ENCODE measurements at places on chromosomes 1 and 21.

DNA sequence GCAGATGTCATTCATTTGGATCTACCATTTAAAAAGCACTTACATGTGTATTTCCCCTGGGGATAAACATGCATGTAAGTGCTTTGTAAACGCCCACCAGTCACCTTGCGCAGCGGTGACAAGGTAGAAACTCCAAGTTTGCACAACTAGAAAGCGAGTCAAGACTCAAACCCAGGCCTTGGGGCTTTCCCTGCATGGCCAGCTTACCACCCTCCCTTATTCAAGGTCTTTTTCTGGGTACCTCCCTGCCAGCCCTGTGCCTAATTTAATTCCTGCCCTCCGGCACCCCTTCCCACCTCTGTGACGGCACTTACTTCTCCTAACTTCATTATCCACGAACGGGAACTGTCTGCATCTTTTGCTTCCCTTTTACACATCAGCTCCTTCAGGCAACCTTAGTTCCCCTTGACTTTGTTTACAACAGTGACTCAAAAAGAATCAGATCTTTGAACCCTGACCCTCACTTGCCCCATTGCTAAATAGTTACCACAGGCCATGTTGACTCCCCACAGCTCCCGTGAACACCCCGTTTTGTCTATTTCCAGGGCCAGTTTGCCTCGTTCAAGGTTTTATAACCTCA is 138.3 kb upstream of the ETS2 start:
- no peak for DNase-seq

DNA sequence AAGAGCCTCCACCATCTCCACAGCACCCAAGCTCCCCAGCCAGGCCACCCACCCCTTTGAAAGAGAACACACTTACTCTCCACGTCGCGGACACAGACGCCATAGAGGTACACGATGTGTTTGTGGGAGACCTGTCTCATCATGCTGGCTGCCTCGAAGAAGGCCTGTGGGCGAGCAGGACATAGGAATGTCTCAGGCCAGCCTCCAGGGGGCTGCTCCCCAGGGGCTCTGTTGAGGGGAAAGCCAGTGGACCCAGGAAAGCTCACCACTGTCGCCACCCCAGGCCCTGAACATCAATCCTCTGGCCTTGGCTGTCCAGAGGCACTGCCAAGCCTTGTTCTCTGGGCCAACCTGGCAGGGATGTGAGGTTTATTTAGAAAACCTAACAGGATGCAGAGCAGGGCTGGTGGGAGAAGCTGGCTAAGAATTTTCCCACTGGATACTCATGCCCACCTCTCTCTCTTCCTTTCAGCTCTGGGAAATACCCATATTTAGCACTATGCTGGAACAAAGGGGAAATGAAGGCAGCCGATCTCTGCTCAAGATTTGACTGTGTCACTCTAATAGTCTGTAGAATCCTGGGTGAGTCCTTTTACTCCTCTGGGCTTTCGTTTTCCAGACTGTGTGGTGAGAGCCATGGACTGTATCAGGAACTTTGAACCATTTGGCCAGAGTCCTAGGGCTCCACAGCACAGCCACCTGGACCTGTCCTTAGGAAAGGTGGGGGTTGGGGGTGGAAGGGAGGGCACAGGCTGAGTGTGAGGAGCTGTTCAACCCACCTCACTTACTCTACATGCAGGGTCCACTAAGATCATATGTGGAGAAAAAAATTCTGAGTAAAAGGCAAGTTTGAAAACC is 101.9 kb downstream of the RAVER2 start:
- DNase-seq = no peak

GRCh38 chr1:197042676-197043341 is 24.3 kb downstream of the F13B start:
- no peak for DNase-seq

DNA sequence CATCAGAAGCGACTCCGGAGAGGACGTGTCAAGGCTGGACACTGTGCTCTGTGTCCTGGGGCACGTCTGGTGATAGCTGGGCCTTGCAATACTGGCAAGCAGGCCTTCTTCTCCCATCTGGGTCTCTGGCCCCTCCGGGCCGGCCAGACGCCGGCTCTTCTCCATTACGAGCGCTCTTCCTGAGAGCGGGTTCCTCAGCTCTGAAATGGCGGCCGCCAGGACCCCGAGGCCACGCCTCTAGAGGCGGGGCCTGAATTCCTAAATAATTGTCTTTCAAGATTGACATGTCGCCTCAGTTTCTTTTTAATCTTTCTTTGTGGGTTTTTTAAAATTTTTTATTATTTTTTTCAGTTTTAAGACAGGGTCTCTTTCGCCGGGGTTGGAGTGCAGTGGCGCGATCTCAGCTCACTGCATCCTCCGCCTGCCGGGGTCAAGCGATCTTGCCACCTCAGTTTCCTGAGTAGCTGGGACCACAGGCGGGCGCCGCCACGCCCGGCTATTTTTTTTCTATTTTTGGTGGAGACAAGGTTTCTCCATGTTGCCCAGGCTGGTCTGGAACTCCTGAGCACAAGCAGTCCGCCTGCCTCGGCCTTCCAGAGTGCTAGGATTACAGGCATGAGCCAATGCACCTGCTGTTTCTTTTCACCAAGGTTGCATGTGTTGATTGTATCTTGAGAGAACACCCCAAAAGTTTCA is 9.2 kb downstream of the RNF2 start:
- DNase-seq = no peak

DNA sequence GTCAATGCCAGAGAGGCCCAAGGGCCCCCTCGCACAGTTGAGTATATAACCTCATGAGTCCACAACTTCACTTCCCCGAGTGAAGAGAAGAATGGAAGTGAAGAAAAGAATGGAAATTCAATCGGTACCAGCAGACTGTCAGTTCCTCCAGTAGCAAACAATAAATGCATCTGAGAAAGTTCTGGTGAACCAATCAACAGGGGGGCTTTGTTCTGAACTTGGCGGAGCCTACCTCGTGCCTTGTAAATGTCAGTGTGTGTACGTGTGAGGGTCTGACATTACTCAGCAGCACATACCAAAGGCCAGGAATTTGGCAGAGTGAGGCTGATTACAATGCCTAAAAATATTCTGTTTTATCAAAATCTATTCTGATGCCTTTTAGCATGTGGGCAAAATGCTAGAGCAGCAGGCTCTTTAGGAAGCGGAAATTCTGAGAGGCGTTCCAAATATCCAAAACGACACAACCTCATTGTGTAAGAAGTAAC is 238.5 kb downstream of the LTN1 start:
- DNase-seq = no peak

DNA sequence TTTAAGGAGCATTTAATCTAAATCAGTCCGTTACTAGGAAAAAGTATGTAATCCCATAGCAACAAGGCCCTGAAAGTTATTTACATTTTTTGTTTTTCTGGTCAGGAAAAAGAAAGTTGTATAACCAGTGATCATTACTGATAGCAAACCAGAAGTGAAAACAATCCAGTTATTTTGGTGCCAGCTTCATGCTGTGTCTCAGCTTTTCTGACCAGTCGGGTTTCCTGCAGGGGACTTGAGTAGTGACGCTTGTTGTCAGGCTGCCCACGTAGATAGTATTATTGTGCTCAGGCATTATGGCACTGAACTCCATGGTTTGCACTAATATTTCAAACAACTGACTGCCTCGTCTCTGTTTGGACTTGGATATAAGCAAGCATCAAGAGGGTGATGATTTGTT is 55.2 kb downstream of the SASS6 start:
- no peak for DNase-seq

DNA sequence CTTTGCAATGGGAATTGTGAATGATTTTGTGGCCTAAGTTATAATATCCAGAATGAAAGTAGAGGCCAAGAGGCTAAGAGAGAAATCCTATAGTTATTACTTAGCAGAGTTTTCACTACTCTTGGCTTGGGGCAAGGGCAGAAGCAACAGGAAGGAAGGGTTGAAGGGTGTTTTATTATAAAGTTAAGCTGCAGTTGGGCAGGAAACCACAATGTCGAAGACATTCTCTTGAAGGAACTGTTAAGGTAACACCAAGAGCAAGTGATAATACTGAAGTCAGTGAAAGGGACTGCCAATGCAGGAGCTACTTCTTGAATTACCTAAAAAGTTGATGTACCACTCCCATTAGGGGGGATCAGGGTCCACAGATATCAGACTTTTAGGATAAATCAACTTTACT is 8.3 kb downstream of the XCL2 start:
- DNase-seq = no peak

DNA sequence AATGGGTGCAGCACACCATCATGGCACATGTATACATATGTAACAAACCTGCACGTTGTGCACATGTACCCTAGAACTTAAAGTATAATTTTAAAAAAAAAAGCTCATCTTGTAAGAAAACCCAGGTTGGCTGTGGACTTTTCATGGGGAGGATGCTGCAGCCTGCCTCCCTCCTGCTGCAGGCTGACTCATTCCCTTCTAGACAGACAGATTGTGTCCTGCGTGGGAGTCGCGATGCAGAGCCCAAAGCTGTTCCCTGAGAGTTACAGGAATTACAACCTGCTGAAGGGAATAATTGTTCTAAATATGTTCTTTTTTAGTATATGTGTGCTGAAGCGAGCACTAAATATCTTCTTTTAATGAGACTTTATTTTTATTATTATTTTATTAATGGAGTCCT is 93.2 kb downstream of the TBX19 start:
- no peak for DNase-seq

- peak; percentile 7 for DNase-seq
Observed at GRCh38 chr1:199301472-199302217, 662.8 kb downstream of the PTPRC start.

- no peak for DNase-seq
Observed at GRCh38 chr1:181181792-181182585, 93.5 kb downstream of the IER5 start.

GRCh38 chr1:116854716-116855115 is 55.0 kb upstream of the PTGFRN start:
- DNase-seq = no peak

GRCh38 chr1:233998891-233999290 is 94.4 kb downstream of the SLC35F3 start:
- DNase-seq = no peak

- no peak for DNase-seq
Observed at GRCh38 chr1:226405411-226405988, 2.4 kb downstream of the PARP1 start.

DNA sequence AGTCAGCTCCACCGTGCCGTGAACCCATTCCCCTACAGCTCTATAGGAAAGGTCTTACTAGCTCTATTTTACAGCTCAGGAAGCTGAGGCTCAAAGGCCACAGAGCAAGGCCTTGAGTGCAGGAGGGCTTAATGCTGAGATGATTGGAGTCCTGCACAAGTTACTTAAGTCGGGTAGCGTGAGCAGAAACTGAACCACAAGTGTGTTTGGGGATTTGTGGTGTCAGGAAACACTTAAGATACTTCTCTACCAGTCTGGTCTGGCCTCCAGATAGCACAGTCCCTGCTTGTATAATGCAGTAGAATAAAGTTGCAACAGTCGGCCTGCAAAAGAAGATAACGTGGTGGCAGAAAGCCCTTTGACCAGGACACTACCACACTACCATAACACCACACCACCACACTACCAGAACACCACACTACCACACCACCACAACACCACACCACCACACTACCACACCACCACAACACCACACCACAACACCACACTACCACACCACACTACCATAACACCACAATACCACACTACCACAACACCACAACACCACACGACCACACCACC is 118.1 kb downstream of the SPSB1 start:
- no peak for DNase-seq

DNA sequence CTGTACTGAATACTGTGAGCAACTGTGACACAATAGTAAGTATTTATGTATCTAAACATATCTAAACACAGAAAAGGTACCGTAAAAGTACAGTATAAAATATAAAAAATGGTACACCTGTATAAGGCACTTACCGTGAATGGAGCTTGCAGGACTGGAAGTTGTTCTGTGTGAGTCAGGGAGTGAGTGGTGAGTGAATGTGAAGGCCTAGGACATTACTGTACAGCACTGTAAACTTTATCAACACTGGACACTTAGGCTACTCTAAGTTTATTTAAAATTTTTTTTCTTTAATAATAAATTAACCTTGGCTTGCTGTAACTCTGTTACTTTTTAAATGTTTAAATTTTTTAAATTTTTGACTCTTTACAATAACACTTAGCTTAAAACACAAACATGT is 24.5 kb upstream of the SHCBP1L start:
- DNase-seq = no peak

GRCh38 chr1:30232288-30232899 is 491.0 kb downstream of the MATN1 start:
- peak; percentile 27 for DNase-seq

GRCh38 chr1:83559129-83559840 is 439.6 kb downstream of the TTLL7 start:
- DNase-seq = no peak
